ENCODE measurements at places on chromosomes 2 and 18. TPM values are rescaled to one million over a fixed set of nuclear protein-coding genes. Genes with fewer than 3 reads are reported as not detected.

The RAPGEF4 gene
- total RNA-seq = not detected

The DSG4 gene
- total RNA-seq = not detected

The TMEM182 gene
- total RNA-seq = 5.2 TPM

The CAPN10 gene
- total RNA-seq = 25.3 TPM

The POTEJ gene
- not detected for total RNA-seq

The LOXHD1 gene
- total RNA-seq = not detected

The XIRP2 gene
- 0.07 TPM for total RNA-seq

The FKBP1B gene
- 1.6 TPM for total RNA-seq

The PJVK gene
- 0.87 TPM for total RNA-seq

The ALK gene
- total RNA-seq = not detected

The HAAO gene
- not detected for total RNA-seq

The PRKRA gene
- total RNA-seq = 50.4 TPM

The POTEC gene
- total RNA-seq = not detected

The PKDCC gene
- total RNA-seq = 1.3 TPM

The NCOA1 gene
- 16.2 TPM for total RNA-seq

The SNTG2 gene
- total RNA-seq = not detected

The IL36RN gene
- not detected for total RNA-seq
